ENCODE measurements at places on chromosomes 2 and 18.

DNA sequence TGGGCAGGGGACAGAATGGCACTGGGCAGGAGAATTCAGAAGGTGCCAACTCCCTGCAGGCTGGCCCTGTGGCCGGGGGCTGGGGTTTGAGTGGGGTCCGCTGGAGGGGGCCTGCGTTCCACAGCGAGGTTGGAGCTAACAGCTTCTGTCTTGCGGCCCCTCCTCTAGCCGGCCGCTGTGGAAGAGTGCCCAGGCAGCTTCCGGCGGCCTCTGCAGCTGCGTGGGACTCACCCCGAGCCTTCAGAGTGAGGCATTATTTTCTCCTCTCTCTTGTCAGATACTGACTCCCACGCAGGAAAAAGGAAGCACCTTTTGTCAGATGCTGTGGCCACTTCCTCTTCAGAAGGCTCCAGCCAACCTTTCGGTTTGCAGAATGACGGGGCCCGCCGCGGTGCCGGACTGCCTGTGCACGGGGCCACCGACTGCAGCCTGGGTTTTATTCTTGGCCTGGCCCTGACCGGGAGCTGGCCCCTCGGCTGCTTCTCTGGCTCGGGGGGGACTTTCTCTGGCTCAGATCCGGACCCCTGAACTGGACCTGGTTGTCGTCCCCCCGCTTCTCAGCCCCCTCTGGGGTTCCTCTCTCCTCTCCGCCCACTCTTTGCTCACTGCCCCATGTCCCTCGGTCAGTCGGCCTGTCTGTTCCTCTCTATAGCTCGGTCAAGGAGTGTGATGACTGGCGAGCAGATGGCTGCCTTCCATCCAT is 40.1 kb downstream of the ARHGAP25 start:
- DNase-seq = peak; percentile 60

DNA sequence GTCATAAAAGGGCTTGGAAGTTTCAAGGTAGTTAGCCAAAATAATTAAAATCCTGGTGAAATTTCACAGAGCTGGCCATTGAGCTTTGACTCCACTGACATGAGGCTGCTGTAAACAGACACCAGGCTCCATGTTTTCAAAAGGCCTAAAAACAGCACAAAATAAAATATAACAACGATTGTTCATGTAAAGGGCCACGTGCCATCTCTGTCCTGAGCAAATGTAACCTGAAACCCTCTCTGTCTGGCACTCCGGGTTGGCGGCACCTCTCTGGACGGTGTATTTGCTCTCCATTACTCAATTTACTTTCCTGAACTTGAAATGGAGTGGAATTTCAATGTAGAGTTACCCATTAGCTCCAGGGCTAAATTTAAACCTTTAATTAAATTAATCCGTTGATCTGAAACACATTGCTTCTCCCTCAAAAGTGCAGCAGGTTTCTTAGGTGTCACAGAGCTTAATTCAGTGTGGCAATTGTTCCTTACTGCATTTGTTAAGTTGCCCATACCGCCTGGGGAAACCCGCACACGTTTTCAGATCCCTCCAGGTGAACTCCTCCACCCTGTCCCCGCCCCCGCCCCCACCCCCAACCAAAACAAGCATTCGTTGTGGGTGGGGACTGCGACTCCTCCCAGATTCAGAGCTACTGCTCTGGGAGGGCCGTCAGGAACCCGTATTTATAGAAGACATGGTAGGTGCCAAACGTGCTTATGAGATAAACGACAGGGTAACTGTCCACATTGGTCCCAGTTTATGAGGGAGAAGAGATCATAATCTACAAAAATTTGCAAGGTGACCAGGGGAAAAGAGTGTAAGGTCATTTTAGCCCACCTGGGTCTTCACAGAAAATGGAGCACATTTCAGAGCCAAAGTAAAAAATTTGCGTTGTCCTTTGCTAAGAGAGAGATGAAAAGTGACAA is 1.2 kb upstream of the CABLES1 start:
- peak; percentile 57 for DNase-seq

DNA sequence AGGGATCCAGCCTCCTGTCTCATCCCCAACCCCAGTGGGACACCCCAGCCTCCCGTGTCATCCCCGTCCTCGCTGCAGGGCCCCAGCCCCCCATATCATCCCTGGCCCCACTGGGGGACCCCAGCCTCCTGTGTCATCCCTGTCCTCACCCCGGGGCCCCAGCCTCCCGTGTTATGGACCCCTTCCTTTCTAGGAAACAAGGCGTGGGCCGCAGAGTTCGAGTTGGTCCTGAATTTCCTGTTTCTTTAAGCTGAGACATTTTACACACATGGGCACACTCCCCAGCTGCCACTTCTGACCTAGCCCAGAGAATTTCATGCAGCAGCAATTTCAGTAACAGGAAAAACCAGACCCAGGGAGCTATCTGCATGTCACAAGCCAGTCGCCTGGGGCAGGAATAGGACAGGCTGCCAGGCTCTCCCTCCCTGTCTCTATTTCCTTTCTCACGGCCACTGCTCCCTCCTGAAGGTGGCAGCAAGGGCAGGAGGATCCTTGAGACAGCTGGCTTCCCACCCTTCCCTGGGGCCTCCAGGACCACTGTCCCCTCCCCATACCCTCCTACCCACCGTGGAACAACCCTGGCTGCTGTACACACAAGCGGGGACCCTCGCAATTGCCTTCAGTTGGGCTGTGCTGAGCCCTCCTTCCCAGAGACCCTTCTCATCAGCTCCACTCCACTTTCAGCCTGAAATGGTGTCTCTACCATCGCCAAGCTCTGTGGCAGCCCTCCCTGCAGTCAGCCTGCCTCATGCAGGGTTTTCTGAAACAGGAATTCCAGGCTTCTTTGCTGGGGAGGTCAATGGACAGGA is 141.9 kb upstream of the ID2 start:
- DNase-seq = no peak

DNA sequence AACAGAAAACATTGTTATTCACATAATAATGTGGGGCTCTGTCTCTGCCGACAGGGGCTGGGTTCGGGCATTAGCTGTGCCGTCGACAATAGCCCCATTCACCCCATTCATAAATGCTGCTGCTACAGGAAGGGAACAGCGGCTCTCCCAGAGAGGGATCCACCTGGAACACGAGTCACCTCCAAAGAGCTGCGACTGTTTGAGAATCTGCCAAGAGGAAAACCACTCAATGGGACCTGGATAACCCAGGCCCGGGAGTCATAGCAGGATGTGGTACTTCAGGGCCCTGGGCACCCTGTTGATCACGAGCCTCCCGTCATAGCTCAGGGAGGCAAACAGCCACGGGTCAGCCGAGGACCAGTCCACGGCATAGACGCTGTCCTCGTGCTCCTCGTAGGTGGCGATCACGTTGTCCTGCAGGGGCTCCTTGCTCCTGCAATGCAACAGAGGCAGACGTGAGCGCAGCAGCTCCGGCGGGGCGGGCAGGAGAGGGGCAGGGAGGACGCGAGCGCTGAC is 188.5 kb downstream of the EIPR1 start:
- DNase-seq = no peak

DNA sequence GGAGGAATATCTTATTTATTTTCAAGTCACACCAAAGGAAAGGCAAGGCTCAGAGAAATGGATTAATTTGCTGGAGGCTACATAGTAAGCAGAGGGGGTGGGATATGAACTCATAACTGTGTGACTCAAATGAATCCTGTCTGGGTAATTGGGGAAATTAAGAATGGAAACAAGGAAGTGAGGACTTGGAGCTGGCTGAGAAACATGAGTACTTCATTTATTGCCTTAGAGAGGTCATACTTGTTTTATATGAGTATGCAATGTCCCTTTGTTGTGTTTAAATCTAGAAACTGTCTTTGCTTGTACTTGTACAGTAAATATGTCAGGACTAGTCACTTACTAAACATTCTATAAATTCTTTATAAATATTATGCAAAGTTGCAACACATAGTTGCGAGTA is 2166.7 kb upstream of the PIK3C3 start:
- no peak for DNase-seq

GRCh38 chr18:26215247-26215970 is 10.8 kb upstream of the TAF4B start:
- peak; percentile 40 for DNase-seq

DNA sequence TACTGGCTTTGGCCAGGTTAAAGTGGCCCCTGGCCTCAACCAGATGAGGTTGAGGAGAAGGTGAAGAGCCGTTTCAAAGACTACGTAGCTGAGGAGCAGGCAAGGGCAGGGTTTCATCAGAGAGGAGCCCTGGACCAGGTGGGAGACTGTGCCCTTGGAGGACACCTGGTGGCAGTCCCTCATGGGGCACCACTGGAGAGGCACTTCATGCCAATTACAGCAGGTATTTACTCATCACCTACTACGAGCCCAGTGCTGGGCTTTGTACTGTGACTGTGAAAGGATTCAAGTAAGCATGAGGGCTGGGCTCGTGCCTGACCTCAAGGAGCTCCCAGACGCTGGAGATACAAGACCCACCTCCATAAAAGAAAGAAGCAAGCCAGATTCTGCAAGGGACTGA is 37.6 kb downstream of the SMAD7 start:
- DNase-seq = peak; percentile 46

DNA sequence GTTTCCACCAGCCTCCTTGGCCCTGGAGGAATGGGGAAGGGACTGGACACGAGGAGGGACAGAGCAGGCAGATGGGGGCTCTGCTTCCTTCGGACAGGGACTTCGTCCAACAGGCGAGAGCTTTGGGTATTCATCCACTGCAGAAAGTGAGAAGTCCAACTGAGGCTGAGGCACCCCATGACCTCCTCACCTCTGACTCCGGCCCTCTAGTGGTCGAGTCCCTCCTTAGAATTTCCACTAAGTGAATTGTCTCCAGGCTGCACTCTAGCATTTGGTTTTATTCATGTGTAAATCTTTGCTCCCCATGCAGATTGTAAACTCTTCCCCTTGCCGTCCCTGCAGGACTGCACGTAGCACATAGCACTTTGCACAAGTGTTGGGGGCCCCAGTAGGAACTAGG is 75.6 kb downstream of the TMEM247 start:
- peak; percentile 22 for DNase-seq

- DNase-seq = peak; percentile 26
Observed at GRCh38 chr18:32289483-32290075, 99.7 kb downstream of the MEP1B start.
